NCI-H1694 treated with DMSO at 0.1 percent for 48 hours (cell line): ENCODE measurements at places on chromosomes 7 and 10.
A peak's percentile ranks its signal among the peaks of the same experiment; 100 is the strongest.

- DNase-seq: no peak
Measured at GRCh38 chr10:51246156-51246555, 171.9 kb downstream of the PRKG1 start.

GRCh38 chr10:48455055-48455391, 148.5 kb downstream of the MAPK8 start:
- no peak for DNase-seq

- DNase-seq: no peak
Measured at GRCh38 chr10:70368774-70369482, 13.5 kb downstream of the LRRC20 start.

GRCh38 chr7:156954941-156955340, 5.4 kb downstream of the NOM1 start:
- no peak for DNase-seq

- no peak for DNase-seq
Measured at GRCh38 chr7:140607441-140607989, 33.1 kb downstream of the DENND2A start.

GRCh38 chr10:86136934-86137333, 229.7 kb downstream of the GRID1 start:
- DNase-seq: no peak

DNA sequence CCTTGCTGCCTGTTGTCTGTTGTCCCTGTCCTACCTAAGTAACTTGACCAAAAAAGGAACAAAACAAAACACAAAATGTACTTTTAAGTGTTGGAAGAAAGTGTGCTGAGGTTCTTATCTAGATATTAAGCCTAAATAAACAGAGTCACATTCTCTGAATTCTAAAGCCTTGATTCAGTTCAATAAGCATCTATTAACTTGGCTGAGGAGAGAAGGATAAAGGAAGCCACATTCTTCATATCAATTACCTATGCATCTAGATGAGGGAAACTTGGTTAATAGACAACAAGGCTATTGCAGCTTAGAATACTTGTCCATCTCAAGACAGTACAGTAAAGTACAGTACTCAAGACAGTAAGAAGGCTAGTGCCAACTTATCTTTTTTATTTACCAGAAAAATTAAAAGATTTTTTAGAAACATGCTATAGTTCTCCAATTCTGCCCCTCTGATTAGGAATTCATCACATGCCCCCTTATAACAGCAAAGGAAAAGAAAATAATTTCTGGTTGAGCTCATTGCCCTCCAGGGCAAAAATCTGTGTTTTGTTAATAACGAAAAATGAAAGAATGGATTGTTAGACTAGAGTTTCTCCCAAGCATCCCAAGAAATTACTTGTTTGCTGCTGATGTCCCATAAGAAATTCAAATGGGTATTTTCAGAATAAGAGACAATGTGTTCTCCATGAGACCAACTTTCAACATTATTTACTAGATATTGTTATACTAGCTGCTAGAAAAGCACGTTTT, 546.5 kb upstream of the SEMA3D start:
- DNase-seq: no peak

GRCh38 chr10:116444527-116445142, 17.0 kb downstream of the PNLIPRP3 start:
- peak; percentile 0 for DNase-seq

DNA sequence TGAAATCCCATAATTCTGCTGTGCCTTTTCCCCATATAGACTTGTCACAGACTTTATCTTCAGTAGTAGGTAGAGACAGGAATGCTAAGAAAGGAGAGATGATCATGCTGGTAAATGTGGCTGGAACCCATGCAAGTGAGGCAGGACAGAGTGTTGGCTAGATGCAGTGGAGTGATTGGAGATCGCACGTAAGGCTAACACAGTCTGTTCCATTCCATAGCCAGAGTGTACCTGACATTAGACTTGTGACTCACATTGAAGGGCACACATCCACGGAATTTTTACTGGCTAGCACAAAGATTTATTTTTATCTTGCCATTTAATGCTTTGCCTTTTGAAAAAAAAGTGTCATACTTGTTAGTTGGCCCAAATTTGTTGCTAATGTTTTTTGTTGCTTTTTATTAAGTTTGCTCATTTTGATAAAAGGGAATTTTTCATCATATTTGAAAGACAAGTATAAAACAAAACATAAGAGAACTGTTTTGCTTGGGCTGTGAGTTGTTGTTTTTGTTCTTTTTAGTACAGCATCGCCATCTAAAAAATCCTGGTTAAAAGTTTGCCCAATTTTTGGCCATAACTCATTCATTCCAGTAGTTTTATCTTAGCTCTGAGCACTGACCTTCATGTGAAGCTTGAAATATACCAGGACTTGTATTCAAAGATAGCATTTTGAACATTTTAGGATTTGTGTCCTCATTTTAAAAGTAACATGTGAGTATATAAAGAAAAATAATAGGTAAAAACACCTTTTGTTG, 81.0 kb downstream of the CPED1 start:
- DNase-seq: no peak

GRCh38 chr7:92904244-92905131, 68.1 kb upstream of the CDK6 start:
- DNase-seq: no peak

DNA sequence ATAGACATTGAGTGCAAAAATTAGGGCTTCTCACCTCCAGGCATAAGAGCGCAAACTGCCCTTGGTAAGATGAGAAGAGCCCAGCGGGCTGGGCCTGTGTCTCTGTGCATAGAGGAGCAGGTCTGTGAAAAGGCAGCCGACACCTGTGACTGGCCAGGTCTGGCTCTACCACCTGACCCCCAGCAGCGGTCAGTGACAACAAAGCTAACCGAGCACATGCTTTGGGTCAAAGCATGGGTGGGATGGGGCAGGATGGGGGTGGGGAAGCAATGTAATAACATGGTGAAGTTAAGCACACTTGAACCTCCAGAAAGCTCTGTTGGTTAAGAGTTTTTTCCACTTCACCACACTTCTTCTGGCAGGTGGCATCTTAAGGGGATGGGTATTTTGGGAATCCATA, 29.3 kb downstream of the CYTH3 start:
- DNase-seq: no peak

GRCh38 chr7:128954830-128955802, 17.4 kb downstream of the IRF5 start:
- DNase-seq: no peak

GRCh38 chr7:25369786-25370185, 141.5 kb upstream of the NPVF start:
- no peak for DNase-seq

DNA sequence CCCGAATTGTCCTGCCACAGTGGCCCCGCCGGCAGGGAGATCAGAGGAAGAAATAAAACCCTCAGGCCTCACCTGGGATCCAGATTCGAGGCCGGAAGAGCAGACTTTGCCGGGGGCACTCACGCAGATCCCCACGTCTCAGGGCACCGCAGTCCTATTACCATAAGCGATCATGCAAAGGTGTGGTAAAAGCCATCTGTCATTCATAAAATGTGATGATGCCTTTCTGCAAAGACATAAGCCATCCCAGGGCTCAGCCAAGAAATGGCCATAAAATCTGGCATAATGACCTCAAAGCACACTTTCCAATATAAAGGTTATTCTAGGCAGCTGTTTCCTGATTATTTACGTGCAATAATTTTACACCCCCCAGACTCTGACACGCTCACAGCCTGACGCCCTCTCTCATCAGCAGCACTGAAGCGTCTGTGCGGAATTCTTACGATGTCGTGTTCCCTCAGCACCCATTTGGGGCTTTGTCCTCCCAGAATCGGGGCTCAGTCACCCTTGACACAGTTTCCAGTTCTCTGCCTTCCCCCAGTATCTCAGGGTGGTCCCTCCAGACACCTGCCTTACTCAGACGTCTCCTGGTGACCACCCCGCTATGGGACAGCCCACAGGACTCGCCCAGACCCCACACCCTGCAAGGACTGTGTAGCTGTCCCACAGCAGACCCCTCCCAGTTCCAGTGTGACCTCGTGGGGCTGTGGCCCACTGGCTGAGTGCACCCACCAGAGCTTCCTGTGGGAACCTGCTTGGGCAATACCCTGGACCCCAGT, 74.3 kb upstream of the FAM20C start:
- no peak for DNase-seq

- DNase-seq: no peak
Measured at GRCh38 chr7:37225285-37225969, 223.2 kb downstream of the ELMO1 start.

DNA sequence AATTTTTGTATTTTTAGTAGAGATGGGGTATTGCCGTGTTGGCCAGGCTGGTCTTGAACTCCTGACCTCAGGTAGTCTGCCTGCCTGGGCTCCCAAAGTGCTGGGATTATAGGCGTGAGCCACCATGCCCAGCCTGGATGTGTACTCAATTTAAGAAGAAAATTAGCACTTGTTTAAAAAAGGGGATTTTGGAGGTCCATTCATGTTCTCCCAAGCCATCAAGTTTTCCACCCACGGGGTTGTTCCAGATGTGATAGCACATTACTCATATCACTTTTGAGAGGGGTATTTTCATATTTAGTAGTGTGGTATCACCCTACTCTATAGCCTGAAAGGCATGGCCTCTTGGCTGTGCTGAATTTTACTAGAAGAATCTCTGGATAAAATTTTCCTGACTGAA, 10.5 kb upstream of the SLC26A3 start:
- no peak for DNase-seq

DNA sequence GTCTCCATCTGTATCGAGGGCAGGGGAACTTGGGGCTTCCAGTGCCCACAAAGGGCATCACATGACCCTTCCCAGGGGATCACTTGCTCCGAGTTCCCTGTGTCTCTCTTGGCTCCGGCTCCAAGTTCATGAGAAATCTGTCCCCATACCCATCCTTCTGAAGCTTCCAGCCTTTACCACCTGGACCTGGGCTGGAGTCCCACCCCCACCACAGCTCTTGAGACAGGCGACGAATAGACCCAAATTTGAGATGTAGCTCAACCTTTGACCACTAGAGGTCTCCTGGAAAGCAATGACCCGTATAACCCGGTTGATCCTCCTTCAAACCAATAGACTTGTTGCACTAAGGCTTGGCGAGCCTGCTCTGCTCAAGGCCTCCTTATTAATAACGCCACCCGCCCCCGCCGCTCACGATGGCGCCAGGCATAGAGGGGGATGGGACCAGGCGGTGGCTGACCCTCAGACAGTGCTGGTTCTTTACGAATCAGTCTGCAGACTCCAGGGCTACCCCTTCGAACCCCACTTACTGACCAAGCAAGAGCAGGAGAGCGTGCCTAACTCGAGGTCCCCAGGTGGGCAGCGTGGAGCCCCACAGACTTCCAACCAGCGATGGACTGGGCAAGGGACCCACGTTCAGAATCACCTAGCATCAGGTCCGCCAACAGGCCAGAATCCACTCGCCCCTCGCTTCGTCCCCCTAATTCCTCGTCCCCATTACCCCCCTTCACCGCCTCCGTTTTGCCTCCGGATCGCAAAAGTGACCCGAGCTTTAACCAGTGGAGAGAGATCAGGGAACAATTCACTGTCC, 4.4 kb upstream of the ARID5B start:
- DNase-seq: peak; percentile 29

DNA sequence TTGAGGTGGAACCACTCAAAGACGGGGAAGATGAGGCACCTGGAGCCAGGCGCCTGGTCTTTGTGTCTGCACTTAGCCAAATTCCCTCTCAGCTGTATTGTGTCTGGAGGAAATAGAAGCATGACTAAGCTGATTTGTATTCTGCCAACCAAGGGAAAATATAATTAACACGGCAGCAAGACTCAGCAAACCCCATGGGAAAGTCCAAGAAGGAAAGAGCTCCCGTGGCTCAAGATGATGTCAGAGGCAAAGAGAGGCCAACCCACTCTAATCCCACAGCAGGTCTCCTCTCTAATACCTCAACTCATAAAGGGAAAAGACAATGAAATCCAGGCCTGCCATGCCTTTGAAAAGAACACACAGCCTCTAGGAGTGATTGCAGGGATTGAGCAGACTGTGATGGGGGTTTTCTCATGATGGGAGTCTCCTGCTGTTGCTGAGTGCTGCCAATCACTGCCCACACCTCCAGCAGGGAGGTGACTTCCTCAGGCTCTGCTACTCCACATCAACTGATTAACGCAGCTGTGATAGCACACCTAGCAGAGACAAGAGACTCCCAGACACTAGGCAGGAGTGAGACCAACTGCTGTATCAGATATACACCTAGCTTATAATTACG, 255.5 kb upstream of the C7orf33 start:
- DNase-seq: no peak

DNA sequence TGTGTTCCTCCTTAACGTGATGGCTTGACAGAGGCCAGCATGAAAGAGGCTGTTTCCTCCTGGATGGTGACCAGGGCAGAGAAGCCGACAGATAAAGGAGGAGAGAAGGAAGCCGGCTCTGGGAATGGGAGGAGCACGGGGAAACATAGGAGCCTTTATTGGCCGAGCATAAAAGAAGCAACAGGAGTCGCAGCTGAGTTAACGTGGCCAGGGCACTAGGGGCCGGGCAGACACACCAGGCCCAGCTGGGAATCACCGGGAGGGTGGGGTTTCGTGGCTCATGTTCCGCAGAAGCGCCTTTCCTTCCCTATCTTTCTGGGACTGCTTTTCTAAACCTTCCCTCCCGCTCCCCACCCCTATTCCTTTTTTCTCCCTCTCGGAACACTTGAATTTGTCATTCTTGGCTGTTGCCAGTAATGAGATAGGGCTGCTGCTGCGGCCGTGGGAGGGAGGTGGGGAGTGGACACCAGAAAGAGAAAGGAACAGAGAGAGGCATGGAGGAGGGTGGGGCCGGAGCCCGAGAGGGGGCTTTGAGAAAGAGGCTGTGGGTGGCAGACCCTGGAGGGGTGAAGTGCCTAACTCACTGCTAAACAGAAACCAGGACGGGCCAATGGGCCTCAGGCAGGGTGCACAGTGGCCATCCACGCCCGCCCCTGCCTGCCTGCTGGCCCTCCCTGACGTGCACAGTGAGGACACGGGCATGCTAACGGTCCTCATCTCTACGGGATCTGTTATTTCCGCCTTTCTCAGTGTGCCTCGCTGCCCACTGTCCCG, 65.2 kb downstream of the COL13A1 start:
- no peak for DNase-seq

- DNase-seq: no peak
Measured at GRCh38 chr10:112243713-112244112, 39.5 kb upstream of the TECTB start.
